PC-3 (cell line): ENCODE measurements at places on chromosomes 4 and X. TPM values are rescaled to one million over a fixed set of nuclear protein-coding genes. Genes with fewer than 3 reads are reported as not detected.

- DNase-seq = no peak
These were observed 279.0 kb downstream of the SPRY1 start for GRCh38 chr4:123675567-123675966.

GRCh38 chr4:36716874-36717273, 435.5 kb downstream of the DTHD1 start:
- DNase-seq = peak; percentile 7

DNA sequence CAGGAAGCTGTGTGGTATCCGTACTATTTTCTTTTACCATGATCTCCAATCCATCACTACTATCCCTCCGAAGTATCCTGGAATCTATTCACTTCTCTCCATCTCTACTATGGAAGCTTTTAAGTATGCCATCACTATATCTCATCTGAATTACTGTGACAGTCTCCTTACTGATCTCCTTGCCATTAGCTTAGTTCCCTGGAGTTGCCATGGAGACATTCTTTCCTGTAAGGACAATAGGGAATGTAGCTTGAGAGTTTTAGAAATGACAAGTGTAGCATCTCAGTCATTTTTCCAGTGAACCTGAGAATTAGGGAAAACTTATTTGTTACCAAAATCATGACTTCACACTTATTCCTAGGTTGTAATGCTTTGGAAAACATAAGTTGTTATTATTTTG, 86.3 kb downstream of the HPGD start:
- no peak for DNase-seq

The SHROOM2 gene
- 6.5 and 8.6 TPM in 2 replicates for total RNA-seq

DNA sequence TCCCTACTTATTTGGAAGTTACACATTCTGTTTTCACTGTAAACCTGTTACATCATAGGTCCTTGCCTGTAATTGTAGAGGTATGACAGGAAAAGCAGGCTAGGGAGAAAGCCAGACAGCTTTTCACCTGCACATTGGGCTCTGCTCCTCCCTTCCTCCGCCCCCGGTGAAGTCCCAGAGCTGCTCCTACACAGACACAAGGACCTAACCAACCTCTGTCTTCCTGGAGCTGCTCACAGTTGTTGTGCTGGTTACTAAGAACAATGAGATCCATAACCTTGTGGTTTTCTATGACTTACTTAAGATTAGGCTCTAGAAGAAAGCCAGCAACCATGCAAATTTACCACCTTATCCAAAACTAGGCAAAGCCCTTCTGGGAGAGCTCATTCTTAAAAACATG, 40.0 kb downstream of the MOSPD2 start:
- DNase-seq = peak; percentile 3

The CT47B1 gene
- total RNA-seq = not detected in 2 replicates

- no peak for DNase-seq
These were observed 632.2 kb downstream of the TRAM1L1 start for GRCh38 chr4:116453127-116453526.

DNA sequence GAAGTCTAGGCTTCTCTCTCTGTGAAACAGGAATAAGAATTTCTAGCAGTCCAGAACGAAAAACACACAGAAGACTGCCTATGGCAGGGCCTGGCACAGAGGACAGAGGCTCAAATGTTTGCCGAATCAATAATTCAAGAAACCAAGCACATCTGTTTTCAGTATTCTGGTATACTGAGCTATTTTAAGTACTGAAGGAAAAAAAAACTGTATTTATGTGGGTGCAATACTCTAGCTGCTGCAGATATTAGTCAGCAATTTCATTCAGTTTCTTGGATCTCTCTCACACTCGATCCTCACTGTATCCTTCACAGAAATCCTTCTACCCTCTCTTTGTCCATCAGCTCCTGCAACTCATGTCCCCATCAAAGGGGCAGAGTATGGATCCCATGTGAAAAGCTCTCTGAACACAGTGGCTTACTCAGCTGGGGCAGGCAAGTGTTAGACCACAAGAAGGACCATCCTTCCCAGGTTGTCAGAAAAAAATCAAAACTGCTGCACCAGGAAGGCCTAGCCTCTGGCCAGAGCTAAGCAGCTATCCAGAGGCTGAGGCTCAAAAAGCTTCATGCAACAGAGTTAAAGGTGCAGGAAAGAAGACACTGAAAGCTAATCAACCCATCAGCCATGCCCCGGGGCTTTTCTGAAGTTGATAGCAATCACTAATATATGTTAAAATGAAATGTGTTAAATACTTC, 9.1 kb upstream of the USO1 start:
- DNase-seq = no peak

The MAGT1 gene
- 106 and 119 TPM in 2 replicates for total RNA-seq

DNA sequence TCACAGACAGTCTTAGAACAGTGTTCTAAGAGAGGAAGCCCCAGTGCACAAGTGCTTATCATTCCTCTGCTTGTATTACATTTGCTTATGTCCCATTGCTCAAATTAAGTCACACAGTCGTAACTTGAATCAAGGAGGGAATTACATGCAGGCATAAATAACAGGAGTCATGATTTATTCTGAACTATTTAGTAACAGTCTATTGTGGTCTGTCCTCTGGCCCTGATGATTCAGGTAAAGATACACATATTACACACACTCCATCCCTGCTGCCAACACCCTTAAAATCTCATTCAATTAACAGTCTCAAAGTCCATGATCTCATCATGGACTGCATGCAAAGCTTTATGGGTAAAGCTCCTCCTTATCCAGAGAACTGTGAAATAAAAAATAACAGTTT, 60.1 kb downstream of the GRIA2 start:
- peak; percentile 69 for DNase-seq

The ARMCX4 gene
- not detected in 2 replicates for total RNA-seq

- DNase-seq = no peak
These were observed 234.8 kb downstream of the IL15 start for GRCh38 chr4:141871086-141871770.

The CABS1 gene
- total RNA-seq = not detected in 2 replicates

The S100G gene
- total RNA-seq = not detected in 2 replicates
